ENCODE measurements at places on chromosomes 13 and 19.

DNA sequence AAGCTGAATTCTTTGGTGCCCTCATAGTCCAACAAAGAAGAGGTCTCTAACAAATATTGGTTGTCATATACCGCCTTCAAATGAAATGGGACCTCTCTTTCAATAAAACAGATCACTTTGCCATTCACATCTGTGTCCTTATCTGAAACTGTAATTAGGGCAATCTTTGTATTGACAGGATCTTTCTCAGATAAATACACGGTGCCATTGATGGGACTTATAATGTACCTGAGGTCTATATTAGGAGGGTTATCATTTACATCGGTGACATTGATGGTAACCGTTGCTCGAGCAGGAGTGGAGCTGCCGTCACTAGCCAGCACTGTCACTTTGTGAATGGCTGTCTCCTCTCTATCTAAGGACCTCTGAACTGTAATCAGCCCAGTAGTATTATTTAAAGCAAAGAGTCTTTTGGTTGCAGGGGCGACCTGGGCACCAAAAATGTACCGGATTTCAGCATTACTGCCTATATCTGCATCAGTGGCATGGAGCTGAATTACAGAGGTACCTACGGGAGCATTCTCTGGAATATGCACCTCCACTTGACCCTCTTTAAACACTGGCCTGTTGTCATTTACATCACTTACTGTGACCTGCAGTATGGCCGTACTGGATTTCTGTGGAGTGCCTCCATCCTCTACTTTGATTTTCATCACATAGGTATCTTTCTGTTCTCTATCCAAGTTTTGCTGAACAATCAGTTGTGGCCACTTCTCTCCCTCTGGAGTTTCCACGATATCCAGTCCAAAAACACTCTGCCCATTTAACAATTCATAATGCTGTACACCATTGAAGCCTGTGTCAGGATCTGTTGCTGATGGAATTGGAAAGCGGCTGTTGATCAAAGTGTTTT, 2.8 kb downstream of the PCDH9 start:
- no peak for DNase-seq

GRCh38 chr13:99307648-99308339, 595 bp upstream of the GPR183 start:
- DNase-seq: no peak

DNA sequence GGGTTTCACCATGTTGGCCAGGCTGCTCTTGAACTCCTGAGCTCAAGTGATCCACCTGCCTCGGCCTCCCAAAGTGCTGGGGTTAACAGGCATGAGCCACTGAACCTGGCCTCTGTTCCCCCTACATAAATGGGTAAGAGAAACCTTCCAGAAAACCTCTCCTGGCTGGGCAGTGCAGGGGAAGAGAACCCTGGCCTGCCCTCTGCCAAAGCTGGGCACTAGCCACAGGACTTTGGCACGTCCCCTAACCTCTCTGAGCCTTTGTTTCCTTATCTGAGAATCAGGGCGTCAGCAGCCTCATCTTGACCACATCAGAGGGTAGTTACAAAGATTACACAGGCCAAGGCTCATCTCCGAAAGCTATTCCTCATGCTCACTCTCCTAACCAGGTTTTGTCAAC, 2.2 kb downstream of the SBSN start:
- DNase-seq: no peak

GRCh38 chr19:4749870-4750590, 26.4 kb upstream of the DPP9 start:
- no peak for DNase-seq

DNA sequence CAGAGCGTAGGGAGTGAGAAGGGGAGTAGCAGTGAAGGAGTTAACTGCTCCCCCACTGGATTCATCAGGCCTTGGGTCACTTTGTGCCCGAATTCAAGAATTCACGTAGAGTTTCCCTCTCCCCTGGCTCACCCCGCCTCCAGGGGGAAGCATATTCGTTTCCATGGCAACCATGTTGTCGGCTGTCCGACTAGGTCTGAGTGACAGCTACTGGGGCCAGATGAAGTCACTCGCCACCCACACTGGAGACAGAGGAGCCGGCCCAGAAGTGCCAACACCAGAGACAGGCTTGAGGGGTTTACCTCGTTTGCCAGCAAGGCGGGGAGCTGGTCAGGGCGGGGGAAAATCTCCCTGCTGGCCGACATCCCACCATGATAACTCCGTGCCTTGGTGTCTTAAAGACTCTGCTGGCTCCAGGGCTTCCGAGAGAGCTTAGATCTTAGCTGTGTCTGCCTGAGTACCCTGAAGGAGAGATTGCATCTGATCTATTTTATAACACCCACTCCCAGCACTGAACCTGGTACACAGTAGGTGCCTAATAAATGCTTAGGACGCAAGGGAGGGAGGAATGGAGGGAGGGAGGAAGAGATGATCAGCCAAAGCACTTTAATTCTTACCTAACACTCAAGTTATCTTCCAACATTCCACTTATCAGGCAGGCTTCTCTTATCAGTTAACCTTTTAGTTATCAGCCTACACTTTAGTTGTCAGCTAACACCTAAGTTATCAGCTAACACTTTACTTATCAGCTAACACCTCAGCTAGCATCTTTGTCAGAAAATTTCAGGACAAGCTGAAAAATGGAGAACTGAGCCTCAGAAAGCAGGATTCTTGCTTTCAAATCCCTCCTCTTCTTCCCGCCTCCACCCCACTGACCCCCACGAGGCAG, 57.2 kb upstream of the ZNRF4 start:
- DNase-seq: no peak
